Stimulated activated CD8-positive, alpha-beta memory T cell treated with anti-CD3 and anti-CD28 coated beads, Interleukin-7, amount 100 ng/mL, for 4 hours (primary cell): ENCODE measurements at places on chromosomes 3 and 15.
A peak's percentile ranks its signal among the peaks of the same experiment; 100 is the strongest.

- DNase-seq = peak; percentile 33
These were observed 2.4 kb downstream of the SIAH2 start for GRCh38 chr3:150760431-150761200.

- DNase-seq = no peak
These were observed 91.5 kb downstream of the ST6GAL1 start for GRCh38 chr3:187021748-187022402.

- DNase-seq = no peak
These were observed 22.3 kb downstream of the CAND2 start for GRCh38 chr3:12818773-12819172.

DNA sequence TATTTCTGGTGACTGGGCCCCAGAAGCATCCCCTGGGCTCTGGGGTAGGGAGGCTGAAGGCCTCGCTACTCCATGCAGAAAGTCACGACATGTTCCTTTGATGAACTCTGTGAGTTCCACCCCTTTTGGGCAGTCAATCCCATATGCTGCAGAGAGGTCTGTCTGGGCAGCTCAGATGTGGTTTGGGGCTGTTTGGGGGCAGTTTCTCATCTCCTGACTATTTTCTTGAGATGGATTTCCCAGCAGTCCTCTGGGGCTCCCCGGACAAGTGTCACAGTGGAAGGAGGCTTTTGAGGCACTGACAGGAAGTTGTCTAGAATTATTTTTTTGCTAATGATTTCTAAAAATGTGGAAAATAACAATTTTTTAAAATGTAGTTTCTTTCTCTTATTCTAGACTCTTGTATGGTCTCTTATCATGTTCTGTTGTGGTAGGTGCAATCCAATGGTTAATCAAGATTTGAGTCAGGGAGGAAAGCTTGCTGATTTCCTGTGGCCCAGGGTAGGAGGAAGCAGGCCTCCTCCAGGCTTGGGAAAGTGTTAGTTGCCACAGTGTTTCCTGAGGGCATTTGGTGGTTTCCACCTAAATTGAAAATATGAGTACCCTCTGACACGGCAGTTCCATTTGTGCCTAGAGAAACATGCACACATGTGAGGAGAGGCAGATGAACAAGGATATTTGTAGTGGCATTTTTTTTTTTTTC is 19.9 kb upstream of the TATDN2 start:
- DNase-seq = no peak

DNA sequence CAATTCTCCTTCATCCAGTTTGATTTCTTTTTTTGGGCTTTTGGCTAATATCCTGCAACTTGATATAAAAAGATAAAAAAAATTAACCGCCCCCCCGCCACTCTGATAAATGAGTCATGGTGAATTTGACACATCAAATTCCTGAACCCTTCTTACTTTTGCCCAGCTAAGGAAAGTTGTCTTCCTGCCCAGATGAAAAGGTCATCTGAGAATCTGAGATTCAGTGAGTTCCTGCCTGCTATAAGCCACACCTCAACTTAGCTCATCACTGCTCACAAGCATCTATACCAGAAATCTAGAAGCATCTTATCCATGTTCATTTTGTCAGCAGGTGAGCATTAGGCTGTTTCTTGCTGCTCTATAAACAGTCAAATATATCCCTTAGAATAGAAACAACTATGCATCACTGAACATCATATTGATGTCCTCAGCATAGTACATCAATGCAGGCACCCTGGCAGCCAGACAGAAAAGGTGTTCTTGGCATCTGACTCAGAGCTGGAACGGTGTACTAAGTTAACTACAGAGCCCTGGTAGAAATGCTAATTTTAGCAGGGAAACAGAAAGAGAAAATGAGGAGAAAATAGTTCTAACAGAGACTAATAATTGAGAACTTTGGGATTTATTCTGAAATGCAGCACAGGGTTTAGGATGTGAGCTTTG is 77.1 kb downstream of the SEMA6D start:
- no peak for DNase-seq

- DNase-seq = no peak
These were observed 132.6 kb upstream of the MEF2A start for GRCh38 chr15:99433026-99433756.

GRCh38 chr3:189953551-189953950 is 167.1 kb downstream of the P3H2 start:
- no peak for DNase-seq

DNA sequence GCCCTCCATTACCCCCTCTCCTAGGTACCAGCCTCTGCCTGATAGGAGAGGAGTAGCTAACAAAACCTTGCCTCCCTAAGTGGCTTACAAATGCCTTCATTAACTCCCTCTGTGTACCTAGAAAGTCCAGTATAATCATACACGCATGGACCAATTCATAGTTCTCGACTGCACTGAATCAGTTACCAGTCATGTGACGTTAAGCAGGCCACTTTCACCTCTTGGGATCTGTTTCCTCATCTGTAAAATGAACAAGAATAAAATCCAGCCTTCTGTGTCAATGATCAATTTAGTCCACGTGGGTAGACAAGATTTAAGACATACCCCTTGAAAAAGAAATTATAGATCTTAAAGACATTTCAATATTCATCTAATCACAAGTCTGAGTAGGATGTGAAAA is 72.2 kb downstream of the TRIM69 start:
- no peak for DNase-seq

DNA sequence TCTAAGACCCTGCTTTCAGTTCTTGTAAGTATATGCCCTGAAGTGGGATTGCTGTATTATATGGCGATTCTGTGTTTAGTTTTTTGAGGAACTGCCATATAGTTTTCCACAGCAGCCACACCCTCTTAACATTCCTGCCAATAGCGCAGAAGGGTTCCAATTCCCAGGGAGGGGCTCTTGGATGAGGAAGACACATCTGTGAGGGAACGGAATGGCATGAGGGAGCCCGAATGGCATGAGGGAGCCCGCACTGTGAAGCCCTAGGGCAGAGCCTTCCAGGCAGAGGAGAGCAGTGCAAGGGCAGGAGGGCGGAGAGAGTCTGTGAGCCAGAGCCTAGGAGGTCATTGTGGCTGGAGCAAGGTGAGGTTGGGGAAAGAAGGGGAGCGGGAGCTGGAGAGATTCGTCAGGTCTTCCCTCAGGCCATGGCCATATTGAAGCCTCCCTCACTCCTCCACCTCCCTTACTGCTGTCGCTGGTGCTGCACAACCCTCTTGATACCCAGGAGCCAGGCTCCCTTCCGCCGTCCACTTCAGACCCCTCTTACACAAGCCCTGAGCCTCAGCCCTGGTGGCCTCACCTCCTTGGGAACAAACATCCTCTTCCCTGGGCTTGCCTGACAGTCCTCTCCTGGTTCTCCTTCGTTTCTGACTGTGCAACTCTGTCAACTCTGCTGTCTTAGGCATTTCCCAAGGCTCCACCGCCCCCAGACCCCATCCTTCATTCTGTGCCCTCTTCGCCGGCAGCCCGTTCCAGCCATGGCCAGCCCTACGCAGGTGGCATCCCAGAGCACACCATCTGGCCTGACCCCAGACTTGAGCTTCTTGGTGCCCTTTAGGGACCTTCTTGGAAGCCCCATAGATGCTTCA is 51.4 kb downstream of the FGD5 start:
- no peak for DNase-seq

GRCh38 chr15:89504166-89504565 is 7.8 kb upstream of the RHCG start:
- no peak for DNase-seq

DNA sequence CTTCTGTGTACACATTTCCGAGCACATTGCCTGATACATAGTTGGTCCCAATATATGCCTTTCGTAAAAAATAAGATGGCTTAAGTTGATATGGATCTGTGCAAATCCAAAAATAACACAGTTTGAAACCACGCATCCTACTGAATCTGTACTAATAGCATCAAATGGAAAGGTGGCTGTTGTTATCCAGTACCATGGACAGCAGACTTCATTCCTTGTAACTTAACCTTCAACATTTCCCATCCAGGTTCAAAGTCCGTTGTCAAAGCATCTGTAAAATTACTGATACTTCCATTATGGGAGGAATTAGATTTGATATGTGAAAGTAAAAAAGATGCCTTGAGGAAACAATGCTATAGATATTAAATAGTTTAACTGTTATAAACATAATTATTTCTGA is 65.5 kb upstream of the C3orf49 start:
- DNase-seq = no peak

DNA sequence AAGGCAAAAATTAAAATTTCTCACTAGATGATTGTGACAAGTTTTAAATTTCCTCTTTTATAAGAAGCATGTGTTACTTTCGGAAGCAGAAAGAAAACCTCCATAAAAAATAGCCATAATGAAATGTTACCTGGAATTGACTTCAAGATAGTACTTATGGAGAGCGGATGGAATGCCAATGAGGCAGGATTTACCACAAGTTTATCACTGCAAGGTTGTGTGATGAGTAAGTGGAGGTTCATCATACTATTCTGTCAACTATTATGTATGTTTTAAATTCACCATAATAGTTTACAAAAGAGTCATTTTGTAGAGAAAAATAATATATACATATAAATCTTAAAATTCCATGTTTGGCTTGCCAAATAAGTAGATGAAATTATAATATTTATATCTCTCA is 230.3 kb downstream of the SCAPER start:
- no peak for DNase-seq

- no peak for DNase-seq
These were observed 426.4 kb upstream of the RGMA start for GRCh38 chr15:93515256-93516051.

DNA sequence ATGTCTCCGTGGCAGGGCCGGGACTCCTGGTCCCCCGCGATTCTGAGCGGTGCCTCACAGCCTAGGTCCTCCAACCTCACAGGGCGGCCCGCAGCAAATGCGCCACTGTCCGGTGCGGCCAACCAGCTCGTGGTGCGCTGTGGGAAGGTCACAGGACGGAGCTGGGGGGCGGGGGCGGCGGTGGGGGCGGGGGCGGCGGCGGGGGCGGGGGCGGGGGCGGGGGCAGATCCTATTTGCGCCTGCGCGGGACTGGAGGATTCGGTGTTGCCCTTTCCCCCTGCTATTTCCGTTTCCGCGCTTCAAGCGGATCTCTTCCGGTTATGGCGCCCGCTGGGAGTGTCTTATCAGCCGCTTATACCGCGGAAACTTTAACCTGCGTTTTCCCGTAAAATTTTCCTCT is 106.7 kb upstream of the SNRPN start:
- no peak for DNase-seq

DNA sequence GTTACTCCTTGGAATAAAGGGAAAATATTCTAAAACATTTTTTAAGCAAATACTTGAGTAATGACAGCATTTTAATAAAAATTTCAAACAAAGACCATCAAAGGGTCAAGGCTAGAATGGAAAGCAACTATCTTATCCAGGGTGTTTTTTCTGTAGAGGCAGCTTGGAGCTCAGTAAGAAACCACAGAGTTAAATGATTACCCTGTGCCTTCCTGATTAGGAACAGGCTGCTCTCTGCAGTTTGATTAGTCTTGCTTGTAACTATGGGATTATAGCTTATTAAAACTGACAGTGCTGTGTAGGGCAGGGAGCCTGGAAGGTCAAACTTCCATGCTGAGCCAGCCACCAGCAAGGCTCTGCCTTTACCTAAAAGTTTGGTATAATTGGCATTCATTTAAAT is 33.1 kb downstream of the QTRT2 start:
- no peak for DNase-seq

DNA sequence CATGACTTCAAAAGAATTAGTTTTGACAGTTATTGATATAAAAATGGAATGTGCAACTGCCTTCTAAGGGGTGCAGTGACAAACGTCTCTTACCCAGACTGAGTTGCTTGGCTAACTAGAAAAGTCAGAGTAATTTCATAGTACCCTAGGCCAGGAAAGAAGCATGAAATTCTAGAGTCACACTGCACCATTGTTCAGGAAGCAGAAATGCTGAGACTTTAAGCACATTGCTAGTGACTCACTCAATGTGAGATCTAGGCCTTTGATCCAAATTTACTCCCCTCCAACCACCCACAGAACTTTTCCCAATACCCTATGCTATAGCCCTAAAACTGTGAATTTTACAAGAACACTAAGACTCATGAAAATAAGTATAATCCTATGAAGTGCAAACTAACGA is 110.8 kb downstream of the DUT start:
- no peak for DNase-seq

- DNase-seq = no peak
These were observed 2.7 kb downstream of the PDCD7 start for GRCh38 chr15:65130941-65131340.

DNA sequence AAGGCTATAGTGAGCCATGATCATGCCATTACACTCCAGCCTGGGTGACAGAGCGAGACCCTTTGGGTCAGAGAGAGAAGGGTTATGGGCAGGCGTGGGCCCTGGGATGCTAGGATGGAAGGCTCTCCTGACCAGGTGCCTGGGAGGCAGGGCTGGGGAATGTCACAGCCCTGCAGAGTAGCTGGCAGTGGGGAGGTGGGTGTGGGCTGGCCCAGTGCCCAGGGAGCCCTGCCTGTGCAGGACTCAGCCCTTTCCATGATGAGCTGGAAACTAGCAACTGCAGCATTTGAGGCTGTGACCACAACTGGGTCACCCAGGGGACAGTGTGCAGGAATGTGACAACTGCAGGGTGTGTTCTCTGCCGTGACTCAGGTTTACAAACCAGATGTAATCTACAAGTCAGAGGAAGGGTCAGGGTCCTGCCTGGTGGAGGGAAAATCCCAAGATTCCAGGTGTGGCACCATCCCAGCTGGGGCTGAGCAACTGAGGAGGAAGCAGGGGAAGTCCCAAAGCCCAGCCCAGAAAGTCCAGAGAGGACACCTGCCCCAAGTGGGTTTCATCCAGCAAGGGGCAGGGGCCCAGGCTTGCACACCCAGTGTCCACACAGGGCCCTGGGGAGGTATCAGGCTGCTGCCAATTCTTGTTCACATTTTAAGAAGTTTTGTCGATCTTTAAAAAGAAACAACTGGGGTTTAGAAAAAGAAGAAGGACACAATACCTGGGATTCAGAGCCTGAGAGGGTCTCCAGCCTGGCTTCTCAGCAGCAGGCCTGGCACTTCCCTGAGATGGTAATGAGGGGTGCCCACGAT is 45.5 kb downstream of the SLC28A1 start:
- no peak for DNase-seq

DNA sequence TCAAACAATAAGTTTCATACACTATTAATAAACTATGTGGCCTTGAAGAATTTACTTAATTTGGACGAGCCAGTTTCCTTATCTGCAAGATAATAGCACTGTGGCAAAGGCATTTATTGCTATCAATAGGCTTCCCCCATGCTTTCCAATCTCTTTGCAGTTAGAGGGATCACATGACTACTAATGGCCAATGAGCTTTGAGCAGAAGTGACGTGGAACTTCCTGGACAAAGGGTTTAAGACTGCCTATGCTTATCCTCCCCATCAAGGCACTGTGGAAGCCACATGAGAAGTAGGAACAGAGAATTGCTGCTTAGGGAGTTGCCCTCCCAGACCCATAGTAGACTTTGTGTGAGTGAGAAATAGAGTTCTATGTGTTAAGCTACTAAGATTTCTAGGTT is 16.7 kb upstream of the ZMAT3 start:
- no peak for DNase-seq
